ENCODE measurements at places on chromosomes 11 and 22. TPM values are rescaled to one million over a fixed set of nuclear protein-coding genes. Genes with fewer than 3 reads are reported as not detected.
A peak's percentile ranks its signal among the peaks of the same experiment; 100 is the strongest.

The CD151 gene
- 490 TPM for total RNA-seq

The OR52N4 gene
- 0.24 TPM for total RNA-seq

The PNPLA5 gene
- total RNA-seq, result not detected

- no peak for DNase-seq
Measured at GRCh38 chr11:1566381-1567051, 5.6 kb downstream of the DUSP8 start.

GRCh38 chr22:23031381-23031780 is 38.9 kb upstream of the GNAZ start:
- DNase-seq, result no peak

GRCh38 chr11:13242564-13242963 is 35.0 kb upstream of the BMAL1 start:
- no peak for DNase-seq

DNA sequence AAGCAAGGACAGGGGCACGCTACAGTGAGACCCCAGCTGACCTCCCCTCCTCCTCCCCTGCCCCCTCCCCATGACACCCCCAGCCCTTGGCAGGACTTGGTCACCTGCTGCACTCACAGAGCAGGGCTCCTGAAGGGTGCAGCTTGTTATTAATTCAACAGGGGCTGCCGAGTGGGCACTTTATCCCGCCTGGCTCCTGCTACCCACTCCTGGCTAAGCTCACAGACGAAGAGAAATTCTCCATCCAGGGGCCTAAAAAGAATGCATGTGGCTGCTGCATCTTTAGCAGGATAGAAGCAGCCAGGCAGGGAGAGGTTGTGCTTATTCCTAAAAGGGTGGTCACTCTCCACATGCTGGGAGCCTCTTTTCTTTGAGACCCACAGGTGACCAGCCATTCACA is 40.3 kb downstream of the GALNT18 start:
- no peak for DNase-seq

- no peak for DNase-seq
Measured at GRCh38 chr11:61126256-61126655, 24.0 kb downstream of the CD5 start.

- DNase-seq, result no peak
Measured at GRCh38 chr11:72244060-72244360, at the start of gene PHOX2A. PHOX2A (minus strand) TSS chr11:72244176; CDS start chr11:72244004, 172 bp downstream.

- no peak for DNase-seq
Measured at GRCh38 chr11:68546555-68546954, 86.0 kb downstream of the PPP6R3 start.

DNA sequence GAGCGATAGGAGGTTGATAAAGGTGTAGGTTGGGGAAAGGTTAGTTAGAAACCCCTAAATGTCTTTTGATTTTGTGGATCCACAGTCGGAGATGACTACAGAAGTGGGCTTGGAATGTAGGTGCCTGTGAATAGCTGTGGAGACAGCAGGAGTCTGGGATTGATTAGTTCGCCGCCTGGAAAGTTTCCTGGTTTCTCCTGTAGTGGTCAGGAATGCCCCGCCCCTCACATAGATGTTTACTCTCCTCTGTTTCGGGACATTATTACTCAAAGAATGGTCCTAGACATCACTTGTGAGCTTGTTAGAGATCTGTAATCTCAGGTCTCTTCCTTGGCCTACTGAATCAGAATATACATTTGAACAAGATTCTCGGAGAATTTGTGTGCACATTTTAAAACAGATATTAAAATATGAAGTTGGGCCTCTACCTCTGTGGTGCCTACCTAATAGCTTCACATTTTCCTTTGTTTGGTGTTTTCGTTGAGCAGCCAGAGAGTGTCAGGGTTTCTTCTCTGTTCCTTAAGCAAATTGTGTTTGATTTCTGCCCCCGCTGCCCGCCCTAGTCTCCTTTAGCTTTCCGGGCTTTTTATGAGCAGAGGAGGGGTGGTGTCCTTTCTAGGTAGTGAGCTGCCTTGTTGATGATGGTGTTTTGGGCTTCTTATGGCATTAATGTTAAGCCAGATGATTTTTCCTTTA is 89.4 kb downstream of the PPP6R3 start:
- no peak for DNase-seq

- DNase-seq, result no peak
Measured at GRCh38 chr11:125525303-125525702, 29.2 kb upstream of the FEZ1 start.

GRCh38 chr11:73426219-73426850 is 50.1 kb downstream of the RELT start:
- DNase-seq, result no peak

GRCh38 chr11:69311767-69312385 is 17.9 kb downstream of the MYEOV start:
- DNase-seq, result peak; percentile 62

GRCh38 chr22:34934261-34934660 is 131.7 kb upstream of the ISX start:
- DNase-seq, result no peak

GRCh38 chr11:96969251-96969650 is 579.4 kb downstream of the JRKL start:
- DNase-seq, result no peak

- no peak for DNase-seq
Measured at GRCh38 chr11:72338741-72339140, 94.8 kb upstream of the PHOX2A start.

DNA sequence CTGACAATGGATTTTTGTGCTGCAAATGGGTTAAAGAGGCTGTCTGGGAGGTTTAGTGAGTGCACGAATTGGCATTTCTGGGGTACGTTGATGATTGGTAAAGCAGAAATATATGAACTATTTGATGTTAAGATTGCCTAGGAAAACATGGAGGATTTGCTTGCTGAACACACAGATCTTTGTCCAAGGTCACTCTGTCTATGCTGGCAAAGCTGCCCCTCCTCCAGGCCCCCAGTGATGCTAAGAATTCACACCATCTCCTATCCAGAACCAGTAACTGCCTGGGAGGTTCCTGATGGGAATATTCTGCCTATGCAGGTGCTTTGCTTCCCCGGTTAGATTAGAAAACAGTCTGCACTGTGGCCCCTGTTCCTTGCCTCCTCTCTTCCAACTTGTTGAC is 5.8 kb downstream of the MTNR1B start:
- no peak for DNase-seq

GRCh38 chr22:32713737-32714457 is 87.6 kb upstream of the TIMP3 start:
- no peak for DNase-seq

Data from posterior vena cava (tissue), 2 donors.